Daoy (cell line): ENCODE measurements at places on chromosomes 6 and 20. TPM values are rescaled to one million over a fixed set of nuclear protein-coding genes. Genes with fewer than 3 reads are reported as not detected.

PMEPA1 gene
- total RNA-seq = 11.0 and 12.2 TPM in 2 replicates

DNA sequence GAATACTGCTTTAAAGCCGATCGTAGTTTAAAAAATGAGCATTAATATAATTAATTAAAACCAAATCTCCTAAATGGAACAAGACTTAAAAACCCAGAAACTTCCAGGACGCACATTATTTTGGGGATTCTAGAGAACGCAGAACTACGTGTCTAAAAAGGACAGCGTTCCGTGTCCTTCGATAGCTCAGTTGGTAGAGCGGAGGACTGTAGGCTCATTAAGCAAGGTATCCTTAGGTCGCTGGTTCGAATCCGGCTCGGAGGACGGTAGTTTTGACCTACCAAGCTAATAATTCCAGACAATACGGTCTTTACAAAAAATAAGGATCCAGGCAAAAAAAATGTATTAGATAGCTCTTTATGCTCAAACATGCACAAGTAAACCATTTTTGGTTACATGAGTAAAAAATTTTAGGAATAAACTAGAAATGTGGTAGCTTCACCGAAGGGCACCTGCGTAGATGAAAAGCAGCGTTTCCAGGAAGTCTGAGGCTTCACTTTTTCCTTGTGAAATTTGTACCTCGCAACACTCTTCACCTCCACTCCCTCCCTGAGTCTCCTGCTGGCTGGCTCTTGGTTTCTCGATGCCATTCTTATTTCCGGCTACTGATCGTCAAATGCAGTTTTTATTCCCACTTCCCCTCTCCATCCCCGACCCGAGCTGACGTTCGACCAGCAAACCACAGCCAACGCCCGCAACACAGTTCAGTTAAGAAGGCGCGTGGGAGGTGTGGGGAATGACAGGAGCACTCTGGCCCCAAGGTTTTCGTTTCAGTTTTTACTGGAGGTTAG, 19.6 kb upstream of the ABT1 start:
- DNase-seq = peak; percentile 93

DNA sequence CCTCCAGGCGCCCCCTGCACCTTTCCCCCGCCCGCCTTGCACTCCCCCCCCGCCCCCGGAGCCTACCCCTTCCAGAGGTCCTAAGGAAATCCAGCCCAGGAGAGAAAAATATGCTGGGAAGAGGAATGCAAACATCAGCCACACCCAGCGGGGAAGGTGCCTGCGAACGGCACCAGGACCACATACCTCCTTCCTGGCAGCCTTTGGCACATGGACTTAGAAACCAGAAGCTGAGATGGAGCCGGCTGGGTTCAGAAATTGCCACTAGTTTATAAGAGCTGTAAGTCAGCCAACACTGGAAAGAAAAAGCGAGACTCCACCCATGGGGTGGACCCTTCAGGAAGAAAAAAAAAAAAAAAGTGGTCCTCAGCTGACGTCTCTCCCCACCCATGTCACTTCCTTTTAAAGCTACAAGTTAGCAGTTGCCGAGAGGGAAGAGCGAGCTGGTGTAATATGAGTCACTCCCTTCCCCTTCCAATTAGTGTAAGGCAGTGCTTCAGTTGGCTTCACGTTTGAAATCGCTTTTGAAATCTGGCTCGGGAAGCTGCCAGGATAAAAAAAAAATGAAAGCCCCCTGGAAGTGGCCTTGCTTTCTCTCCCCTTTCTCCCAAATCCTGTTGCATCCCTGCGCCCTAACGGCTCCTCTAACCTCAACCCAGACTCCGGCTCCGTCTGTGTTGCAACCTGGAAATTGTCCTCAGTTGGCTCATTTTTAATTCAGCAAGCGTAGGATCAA, at the start of gene AGPAT4:
AGPAT4 (minus strand) TSS at position 310 of the 736 bp plus-strand sequence. CDS start 41,848 bp downstream, outside the sequence.
- peak; percentile 97 for DNase-seq

- DNase-seq = peak; percentile 23
These were observed 50.5 kb downstream of the CPNE5 start for GRCh38 chr6:36788768-36789167.

C4A gene
- total RNA-seq = 0.27 and 3.2 TPM in 2 replicates

DNA sequence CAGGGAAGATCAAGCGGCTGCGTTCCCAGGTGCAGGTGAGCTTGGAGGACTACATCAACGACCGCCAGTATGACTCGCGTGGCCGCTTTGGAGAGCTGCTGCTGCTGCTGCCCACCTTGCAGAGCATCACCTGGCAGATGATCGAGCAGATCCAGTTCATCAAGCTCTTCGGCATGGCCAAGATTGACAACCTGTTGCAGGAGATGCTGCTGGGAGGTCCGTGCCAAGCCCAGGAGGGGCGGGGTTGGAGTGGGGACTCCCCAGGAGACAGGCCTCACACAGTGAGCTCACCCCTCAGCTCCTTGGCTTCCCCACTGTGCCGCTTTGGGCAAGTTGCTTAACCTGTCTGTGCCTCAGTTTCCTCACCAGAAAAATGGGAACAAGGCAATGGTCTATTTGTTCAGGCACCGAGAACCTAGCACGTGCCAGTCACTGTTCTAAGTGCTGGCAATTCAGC, 51.6 kb upstream of the TTPAL start:
- DNase-seq = no peak

DNA sequence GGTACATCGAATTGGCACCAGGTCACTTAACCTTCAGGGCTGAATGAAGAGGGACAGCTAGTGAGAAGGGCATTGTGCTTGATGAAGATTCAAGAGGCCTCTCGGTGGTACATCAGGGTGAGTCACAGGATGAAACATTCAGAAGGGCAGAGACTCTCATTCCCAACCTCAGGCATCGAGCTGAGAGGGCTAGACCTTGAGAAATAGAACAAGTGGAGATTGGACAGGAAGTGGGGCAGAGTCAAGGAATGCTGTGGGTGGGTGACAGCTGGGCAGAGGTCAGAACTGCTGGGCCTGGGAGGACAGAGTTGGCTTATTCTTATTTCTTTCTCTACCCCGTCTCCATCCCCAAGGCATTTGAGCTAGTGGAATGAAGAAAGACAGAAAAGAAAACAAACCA, 126.0 kb downstream of the SCML4 start:
- peak; percentile 76 for DNase-seq

TGM2 gene
- total RNA-seq = 27.3 and 33.4 TPM in 2 replicates

GRCh38 chr6:80438772-80439171, 332.3 kb downstream of the BCKDHB start:
- DNase-seq = peak; percentile 75

DNA sequence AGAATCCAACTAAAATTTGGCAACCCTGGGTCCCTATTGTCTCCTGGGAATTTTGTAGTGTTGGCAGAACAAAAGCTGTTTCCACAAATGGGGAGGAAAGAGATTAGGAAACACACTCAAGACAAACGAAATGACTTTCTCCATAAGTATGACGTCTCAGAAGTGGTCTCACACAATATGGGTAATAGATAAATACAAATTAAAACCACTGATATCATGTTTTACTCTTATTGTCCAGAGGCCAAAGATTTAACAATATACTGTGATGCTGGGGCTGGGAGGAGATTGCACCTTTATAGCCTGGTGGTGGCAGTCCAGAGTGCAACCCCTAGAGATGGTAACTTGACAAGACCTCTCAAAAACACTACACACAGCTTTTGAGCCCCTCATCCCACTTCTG, 18.6 kb downstream of the FKBP1A start:
- DNase-seq = no peak

GRCh38 chr6:160154471-160154870, 32.9 kb downstream of the SLC22A1 start:
- no peak for DNase-seq

- DNase-seq = no peak
These were observed 31.0 kb upstream of the MBOAT1 start for GRCh38 chr6:20243288-20243687.

GRCh38 chr20:2386516-2387179, 5.9 kb downstream of the TGM6 start:
- DNase-seq = peak; percentile 84

TNFRSF6B gene
- total RNA-seq = 12.6 and 14.7 TPM in 2 replicates

DNA sequence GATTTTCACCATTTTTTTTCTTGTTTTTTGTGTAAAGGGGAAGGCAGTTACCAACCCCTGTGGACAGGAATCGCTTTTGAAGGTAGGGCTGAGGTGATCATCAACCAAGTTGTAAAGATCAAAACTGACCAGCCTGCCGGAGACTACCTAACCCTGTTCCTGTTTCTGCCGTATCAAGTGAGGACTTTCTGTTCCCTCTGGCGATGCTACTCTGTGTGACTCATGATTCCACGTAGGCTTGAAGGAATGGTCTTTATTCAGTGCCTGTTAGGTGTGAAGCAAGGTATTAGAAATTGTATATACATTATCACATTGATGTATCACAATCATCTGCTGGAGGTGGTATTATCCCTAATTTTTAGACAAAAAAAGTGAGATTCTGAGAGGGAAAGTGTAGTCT, 161.3 kb downstream of the SOX4 start:
- DNase-seq = peak; percentile 81

DNA sequence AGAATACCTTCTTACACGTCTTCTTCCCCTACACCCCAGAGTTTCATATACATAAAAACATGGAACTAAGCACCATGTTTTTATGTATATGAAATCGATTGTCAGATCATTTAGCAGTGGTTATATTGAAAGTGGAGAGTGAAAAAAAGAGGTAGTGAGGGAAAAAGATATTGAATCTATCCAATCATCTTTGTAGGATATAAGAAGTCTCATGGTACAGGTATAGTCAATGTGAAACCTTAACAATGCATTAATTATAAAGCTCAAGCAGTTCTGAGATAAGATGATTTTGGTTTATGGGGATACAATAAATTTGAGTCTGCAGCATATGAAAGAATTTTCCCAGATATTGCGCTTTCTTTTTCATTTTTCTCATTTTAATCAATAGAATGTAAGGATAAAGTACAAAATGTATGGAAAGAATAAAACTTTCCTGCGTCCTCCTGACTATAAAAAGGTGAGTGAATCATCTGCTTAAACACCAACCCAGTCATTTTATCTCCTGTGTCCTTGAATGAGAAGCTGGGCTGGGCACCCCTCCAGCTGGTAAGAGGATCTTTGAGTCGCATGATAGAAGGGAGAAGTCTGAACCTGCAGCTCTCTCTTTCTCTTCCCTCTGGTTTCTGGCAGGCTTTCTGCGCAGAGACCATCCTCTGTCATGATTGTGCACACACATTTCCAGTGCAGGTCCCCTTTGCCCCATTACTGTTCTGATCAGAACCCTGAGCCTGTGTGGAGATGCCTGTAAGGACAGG, 28.1 kb upstream of the AKIRIN2 start:
- peak; percentile 10 for DNase-seq

- no peak for DNase-seq
These were observed 331.8 kb downstream of the PRL start for GRCh38 chr6:21965016-21965415.
